ENCODE measurements at places on chromosomes 7 and 10. TPM values are rescaled to one million over a fixed set of nuclear protein-coding genes. Genes with fewer than 3 reads are reported as not detected.

DNA sequence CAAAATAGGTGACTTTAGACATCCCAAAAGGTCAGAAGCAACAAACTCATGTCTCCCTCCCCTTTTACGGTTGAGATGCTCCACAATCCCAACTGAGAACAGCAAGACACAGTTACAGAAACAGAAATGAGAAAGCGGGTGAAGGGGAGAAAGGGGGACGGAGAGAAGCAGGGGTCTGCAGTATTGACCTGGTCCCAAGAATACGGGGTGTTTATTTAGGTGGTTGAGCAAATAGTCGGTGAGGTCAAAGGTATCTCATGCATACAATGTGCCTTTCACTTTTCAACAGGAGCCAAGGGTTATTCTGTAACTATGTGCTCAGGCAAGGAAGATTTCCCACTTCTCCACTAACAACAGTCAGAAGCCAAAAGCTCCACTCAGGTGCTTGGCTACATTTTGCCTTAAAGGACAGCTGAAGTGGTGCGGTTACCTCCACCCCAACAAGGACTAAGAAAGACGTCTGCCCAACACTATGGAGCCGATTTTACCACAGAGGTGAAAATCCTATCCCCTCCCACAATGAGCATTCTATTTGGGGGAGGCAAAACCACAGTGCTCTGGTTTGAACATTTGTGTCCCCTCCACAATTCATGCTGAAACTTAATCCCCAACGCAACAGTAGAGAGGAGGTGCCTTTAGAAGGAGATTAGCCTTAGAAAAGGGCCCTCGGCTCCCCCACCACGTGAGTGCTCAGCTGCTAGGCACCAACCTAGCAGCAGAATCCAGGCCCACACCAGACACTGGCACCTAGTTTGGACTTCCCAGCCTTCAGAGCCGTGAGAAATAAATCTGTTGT is 77.9 kb downstream of the PARD3 start:
- no peaks in the 10 kb centered on the region for H3K27me3 ChIP-seq
- no peaks in the 10 kb centered on the region for H3K36me3 ChIP-seq
- peaks cover 11% of the 10 kb centered on the region for H3K4me1 ChIP-seq
- no peak overlapping the region for H3K4me3 ChIP-seq
- H3K27ac ChIP-seq = no peak overlapping the region

DNA sequence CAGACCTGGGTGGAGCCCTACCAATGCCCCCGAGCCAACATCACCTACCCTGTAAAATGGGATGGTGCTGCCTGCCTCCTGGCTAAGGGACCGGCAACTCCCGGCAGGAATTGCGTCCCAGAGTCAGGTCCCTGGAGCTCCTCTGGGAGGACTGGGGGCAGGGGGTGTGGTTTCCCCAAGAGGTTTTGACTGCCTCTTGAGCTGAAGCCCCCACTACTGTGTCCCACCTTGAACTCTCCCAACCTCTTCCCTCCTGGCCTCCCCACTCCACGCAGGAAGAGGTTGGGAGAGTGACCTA is 1.3 kb downstream of the SH2B2 start:
- H3K4me1 ChIP-seq = peaks cover 9% of the 10 kb centered on the region
- H3K27me3 ChIP-seq = no peaks in the 10 kb centered on the region
- H3K27ac ChIP-seq = no peak overlapping the region
- no peaks in the 10 kb centered on the region for H3K36me3 ChIP-seq
- no peak for DNase-seq

- no peaks in the 10 kb centered on the region for H3K36me3 ChIP-seq
- H3K4me1 ChIP-seq = peaks cover 16% of the 10 kb centered on the region
- H3K27ac ChIP-seq = peak overlapping the region; percentile 73
- H3K4me3 ChIP-seq = no peak overlapping the region
- DNase-seq = peak; percentile 76
These were observed 54.6 kb downstream of the CPVL start for GRCh38 chr7:29091715-29092114.

SPAG6 gene
- 40.1 TPM for total RNA-seq

GRCh38 chr10:65341323-65341925 is 1584.4 kb upstream of the LRRTM3 start:
- no peak for DNase-seq
- H3K4me1 ChIP-seq = peaks cover 6% of the 10 kb centered on the region
- peak overlapping the region; percentile 26 for H3K27ac ChIP-seq
- no peak overlapping the region for H3K4me3 ChIP-seq

DNA sequence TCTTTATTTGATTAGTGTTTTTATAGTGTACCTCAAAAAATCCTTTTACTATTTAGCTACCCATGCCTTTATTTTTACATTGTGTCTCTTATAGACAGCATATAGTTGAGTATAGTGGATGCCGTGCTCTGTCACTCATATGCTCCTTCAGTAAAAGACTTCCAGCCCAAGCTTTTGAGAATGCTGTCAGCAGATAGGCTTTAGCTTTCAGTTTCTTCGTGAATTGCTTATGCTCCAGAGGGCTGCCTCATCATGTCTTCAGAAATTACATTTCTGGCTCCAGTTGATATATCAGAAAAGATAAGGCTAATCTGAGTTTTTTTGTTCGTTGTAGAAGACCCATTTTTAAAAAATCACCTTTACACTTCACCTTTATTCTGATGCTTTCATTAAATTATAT is 332.0 kb downstream of the NXPH1 start:
- H3K27me3 ChIP-seq = no peaks in the 10 kb centered on the region
- H3K27ac ChIP-seq = no peak overlapping the region
- DNase-seq = no peak
- H3K4me1 ChIP-seq = no peaks in the 10 kb centered on the region
- no peaks in the 10 kb centered on the region for H3K36me3 ChIP-seq

CRPPA gene
- total RNA-seq = 8.6 TPM

DNA sequence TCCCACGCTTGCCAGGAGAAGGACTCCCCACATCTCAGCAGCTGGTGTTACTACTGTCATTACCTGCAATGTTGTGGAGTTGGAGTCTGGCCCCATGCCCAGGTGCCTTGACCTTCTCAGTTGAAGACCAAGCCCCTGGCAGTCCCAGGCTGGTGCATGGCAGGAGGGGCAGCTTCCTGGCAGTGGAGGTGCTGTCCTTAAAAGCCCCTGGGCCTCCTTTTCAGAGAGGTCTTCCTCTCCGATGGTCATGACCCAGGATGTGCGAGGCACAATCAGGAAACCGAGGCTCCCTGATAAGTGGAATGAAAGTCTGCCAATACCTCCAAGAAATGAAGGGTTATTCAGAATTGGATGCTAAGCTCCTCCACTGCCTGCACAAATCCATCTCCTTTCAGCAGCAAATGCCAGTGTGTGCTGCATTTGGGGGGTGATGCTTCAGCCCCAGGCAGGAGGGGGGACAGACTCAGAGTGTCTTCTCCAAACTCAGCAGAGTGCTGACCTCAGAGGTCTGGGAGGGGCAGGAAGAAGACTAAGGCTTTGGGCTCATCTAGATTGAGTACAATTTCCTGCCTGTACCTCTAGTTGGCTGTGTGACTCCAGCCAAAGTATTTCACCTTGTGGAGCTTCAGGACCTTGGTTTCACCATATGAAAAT is 97.0 kb upstream of the DDC start:
- no peak overlapping the region for H3K4me3 ChIP-seq
- peak overlapping the region; percentile 41 for H3K27ac ChIP-seq
- H3K36me3 ChIP-seq = peaks cover 8% of the 10 kb centered on the region
- no peaks in the 10 kb centered on the region for H3K27me3 ChIP-seq

PCLO gene
- 6.1 TPM for total RNA-seq

- no peak overlapping the region for H3K4me3 ChIP-seq
- H3K4me1 ChIP-seq = no peaks in the 10 kb centered on the region
- H3K27me3 ChIP-seq = no peaks in the 10 kb centered on the region
- DNase-seq = no peak
- no peak overlapping the region for H3K27ac ChIP-seq
These were observed 16.0 kb downstream of the AKR1C8 start for GRCh38 chr10:5168897-5169420.

DTX2 gene
- 55.3 TPM for total RNA-seq

DNA sequence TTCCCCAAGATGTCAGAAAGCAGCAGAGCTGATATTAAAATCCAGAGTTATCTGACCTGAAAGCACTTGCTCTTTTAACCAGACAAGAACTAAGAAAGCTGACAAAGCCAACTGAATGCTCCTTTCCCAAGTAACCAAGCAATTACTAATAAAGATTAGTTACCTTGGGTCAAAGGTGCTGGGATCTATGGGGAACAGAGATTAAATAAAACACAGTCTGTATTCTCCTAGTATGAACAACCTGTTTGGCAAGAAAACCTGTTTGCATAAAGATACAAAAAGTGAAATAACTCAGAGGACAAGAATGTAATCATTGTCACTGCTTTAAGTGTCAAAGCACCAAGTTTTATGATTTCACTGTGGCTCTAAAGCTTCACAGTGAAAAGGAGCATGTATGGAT is 35.7 kb downstream of the ITPRID1 start:
- DNase-seq = peak; percentile 25
- H3K4me1 ChIP-seq = no peaks in the 10 kb centered on the region
- no peaks in the 10 kb centered on the region for H3K36me3 ChIP-seq
- H3K27ac ChIP-seq = no peak overlapping the region
